Mesenteric fat pad (tissue), 1 donor: ENCODE measurements at places on chromosomes 1 and 21. TPM values are rescaled to one million over a fixed set of nuclear protein-coding genes. Genes with fewer than 3 reads are reported as not detected.

- DNase-seq = no peak
Measured at GRCh38 chr1:110673805-110674336, 869 bp downstream of the KCNA3 start.

DNA sequence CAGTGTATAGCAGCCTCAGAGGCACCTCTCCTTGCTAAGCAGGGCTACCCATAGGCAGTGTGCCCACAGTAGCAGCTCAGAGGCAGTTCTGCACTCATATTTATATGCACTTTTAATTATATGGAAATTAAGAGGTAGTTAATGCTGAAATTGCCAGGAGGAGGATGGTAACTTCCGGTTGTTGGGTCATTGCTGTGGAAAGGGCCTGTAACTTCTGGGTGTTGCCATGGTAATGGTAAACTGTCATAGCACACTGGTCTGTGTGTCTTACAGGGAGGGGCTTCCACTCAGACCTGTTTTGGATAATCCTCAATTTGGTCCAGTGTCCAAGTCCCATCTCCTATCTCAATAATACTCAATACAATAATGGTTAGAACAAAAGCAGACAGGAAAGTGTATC is 7.6 kb downstream of the CFH start:
- DNase-seq = no peak

GRCh38 chr1:32714277-32714676 is 11.7 kb upstream of the SYNC start:
- DNase-seq = no peak

- no peak for DNase-seq
Measured at GRCh38 chr1:214264976-214265375, 16.0 kb upstream of the SMYD2 start.

DNA sequence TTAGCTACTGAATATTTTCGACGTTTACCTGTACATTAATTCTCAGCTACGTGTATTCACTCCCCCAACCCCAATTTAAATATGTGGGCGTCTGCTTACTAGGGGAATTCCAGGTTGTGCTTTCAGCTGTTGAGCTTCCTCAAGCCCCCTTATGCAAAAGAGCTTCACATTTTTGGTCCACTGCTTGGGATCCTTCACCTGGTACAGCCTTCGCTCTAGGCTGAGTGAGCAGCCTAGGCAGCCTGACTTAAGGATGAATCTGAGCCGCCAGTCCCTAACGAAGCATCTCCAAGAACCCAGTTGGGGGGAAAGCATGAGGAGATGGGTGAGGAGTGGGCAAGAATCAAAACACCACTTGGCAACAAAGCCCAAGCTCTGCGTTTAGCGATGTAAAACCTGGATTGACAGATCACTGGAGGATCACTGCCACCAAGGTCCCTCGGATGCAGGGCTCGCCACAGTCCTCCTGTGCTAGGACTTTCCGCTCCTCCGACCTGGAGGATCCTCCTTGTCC is 674 bp downstream of the BCL10 start:
- no peak for DNase-seq

DNA sequence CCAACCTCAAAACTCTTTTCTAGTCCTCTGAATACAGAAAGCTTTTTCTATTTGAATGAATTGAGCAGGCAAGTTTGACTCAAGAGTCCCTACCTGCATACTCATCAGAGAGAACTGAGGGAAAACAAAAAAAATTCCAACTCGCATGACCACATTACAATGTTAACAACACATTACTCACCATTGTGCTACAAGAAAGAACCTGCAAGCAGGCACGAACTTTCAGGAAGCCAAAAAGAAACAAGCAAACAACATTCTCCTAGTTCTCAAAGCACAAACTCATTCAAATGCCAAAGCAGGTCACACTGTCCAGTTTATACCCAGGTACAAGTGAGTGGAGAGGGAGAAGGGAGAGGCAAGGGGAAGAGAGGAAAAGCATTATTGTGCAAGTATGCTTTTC is 14.6 kb downstream of the OTUD7B start:
- no peak for DNase-seq

- no peak for DNase-seq
Measured at GRCh38 chr1:15343729-15344128, 66.0 kb upstream of the EFHD2 start.

DNA sequence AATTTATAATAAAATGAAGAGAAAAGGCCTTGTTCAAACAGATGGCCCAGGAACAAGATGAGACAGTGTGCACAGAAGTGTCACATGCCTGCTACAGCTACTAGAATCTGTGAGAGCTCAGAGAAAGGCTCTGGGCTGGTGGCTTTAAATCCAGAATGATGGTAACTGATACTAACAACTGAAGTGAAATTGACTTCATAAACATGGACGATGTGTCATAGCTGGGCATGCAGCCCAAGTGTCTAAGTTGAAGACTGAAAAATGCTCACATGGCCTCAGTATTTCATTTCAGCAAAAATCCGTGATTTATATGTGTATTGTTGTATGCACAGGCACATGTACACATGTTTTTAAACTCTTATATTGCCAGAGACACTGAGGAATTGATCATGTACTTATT is 208.3 kb upstream of the RUNX1 start:
- DNase-seq = no peak

- no peak for DNase-seq
Measured at GRCh38 chr1:217462159-217462558, 168.7 kb downstream of the GPATCH2 start.

GRCh38 chr1:39720094-39720999 is 18.3 kb upstream of the PPIE start:
- DNase-seq = no peak

DNA sequence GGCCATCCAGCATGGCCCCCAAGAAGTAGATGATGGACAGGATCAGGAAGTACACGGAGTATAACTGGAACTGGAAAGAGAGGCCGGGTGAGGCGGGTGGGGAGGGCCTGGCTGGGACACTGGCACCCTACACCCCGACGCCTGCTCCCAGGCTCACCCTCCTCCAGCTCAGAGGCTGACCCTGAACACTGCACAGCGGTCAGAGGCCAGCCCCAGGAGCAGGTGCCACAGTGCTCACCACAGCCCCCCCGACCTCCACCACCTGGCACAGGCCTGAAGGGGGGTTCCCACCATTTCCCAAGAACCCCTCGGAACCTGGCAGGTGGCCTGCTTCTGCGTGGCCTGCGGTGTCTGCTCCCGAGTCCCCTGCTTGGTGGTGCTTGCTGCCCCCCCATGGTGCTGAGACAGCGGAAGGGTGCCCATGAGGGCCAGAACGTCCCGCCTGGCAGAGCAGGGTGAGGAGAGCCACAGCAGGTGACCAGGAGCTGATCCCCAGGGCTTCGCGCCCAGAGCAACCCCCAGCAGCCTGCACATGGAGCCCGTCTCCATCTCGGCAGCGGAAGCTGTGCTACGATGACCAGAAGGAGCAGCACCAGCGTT is 26.1 kb downstream of the SLC19A1 start:
- no peak for DNase-seq

- DNase-seq = no peak
Measured at GRCh38 chr21:34029743-34030528, 43.4 kb upstream of the MRPS6 start.

- no peak for DNase-seq
Measured at GRCh38 chr1:9671377-9672140, 20.0 kb downstream of the PIK3CD start.

GRCh38 chr1:26020330-26020768 is 1.2 kb upstream of the EXTL1 start:
- no peak for DNase-seq

GRCh38 chr1:216090556-216090955 is 332.7 kb downstream of the USH2A start:
- DNase-seq = no peak

- no peak for DNase-seq
Measured at GRCh38 chr1:150887018-150887417, at the start of gene CTXND2. Gene CTXND2 (plus strand): TSS chr1:150887136. CDS start chr1:150912315, 25,179 bp downstream.

DNA sequence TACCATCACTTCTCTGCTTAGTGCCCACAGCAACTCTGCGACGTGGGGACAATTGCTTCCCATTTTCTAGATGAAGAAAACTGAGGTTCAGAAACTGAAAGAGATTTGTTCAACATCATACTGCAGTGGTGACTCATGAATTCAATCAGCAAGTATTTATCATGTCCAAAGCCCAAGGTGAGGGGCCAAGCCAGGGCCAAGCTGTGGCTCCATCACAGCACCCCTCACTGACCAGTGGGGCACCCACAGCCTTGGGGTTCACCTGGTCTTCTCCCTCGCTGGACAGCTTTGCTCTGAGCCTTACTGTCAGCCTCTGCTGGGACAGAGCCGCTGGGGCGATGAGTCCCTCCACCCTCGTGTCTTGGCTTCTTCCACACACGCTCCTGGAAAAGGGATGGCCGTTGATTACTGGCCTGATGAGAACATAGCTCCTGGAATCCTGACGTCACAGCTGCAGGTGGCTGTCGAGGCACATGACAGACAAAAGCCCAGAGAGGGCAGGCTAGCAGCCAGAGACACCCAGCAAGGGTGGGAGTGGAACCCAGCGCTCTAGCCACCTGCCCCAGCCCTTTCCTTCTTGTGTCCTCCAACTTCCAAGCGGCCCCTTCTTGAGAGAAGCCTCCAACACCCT is 6.2 kb downstream of the EDN2 start:
- DNase-seq = no peak

GRCh38 chr1:18608534-18608933 is 22.1 kb upstream of the PAX7 start:
- no peak for DNase-seq

GRCh38 chr1:172670791-172671190 is 11.9 kb downstream of the FASLG start:
- no peak for DNase-seq

DNA sequence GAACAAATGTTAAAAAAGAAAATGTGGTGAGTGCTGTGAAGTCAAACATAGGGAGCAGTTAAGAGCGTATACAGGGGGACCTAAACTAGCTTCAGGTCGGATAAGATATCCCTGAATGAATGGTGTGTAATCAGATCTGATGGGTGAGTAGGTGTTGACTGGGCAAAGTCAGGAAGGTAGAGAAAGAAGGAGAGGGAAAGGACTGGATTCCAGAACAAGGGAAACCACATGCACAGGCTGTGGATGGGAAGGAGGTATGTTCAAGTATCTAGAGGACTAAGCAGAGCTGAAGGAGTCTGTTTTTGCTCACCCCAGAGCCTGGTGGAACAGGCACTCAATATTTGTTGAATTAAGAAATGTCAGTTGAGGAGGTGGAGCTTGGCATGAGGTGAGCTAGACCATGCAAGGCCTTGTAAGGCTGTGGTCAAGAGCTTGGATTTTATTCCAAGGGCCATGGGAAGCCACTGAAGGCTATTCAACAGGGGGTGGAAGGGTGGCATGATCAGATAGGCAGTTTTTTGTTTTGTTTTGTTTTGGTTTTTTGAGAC is 27.4 kb downstream of the MAP7D1 start:
- no peak for DNase-seq

The RNU1-1 gene
- total RNA-seq = 6,165 TPM

The RPE65 gene
- total RNA-seq = not detected

The LGALS8 gene
- 77.9 TPM for total RNA-seq

The PADI2 gene
- total RNA-seq = 4.0 TPM

The GOLT1A gene
- not detected for total RNA-seq

The IFNLR1 gene
- total RNA-seq = 0.22 TPM

The AMY2B gene
- total RNA-seq = 15.8 TPM

The LCE2D gene
- total RNA-seq = not detected

The MYCL gene
- total RNA-seq = 0.32 TPM

The KLHL12 gene
- total RNA-seq = 20.7 TPM

The PRKAB2 gene
- total RNA-seq = 6.4 TPM
